WERI-Rb-1 (cell line): ENCODE measurements at places on chromosomes 12 and 14.

- DNase-seq, result no peak
Observed at GRCh38 chr12:41013881-41014642, 174.1 kb upstream of the PDZRN4 start.

DNA sequence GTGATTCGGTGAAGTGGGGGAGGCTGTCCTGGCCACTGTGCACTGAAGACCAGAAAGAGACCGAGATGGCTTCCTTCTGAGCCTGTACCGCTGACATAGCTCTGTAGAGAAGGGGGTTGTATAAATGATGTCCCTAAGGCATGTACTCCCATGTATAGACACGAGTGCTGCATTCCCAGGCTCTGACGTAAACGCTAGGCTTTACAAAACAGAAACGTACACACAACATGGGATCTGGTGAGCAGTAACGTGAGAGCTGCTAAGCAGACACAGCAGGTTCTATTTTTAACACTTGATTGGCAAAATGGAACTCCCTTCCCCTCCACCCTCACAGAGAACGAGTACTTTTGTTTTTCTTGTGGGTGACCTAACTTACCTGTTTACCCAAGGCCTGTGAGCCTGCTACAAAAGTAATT, 35.9 kb downstream of the ACADS start:
- DNase-seq, result no peak

DNA sequence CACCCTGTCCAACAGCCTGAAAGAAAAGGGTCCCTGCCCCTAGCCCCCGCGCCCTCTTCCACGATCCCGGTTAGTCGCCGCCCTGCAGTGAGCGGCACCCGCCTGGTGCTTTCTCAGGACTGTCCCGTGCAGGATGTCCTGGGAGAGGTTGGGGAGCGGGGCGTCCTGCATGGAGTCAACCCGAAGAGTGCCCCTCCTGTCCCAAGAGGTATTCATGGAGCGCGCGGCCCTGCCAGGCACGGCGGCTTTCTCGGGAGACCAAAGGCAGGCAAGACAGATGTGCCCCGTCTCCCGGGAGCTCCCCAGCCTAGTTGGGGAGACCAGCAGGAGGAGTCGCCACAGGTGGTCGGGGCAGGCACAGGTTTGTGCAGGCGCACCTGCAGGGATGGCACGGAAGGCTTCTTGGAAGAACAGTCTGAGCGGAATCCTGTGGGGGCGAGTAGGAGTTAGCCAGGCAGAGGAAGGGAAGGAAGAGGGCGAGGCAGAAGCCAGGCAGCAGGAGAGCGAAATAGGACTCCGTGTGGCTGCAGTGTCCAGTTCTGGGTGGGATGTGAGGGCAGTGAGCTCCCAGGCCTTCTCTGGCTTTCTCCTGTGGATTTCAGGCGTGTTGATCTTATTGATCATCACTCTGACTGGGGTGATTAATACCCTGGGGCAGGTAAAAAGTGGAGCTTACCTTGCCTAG, 723 bp downstream of the SIVA1 start:
- DNase-seq, result no peak

DNA sequence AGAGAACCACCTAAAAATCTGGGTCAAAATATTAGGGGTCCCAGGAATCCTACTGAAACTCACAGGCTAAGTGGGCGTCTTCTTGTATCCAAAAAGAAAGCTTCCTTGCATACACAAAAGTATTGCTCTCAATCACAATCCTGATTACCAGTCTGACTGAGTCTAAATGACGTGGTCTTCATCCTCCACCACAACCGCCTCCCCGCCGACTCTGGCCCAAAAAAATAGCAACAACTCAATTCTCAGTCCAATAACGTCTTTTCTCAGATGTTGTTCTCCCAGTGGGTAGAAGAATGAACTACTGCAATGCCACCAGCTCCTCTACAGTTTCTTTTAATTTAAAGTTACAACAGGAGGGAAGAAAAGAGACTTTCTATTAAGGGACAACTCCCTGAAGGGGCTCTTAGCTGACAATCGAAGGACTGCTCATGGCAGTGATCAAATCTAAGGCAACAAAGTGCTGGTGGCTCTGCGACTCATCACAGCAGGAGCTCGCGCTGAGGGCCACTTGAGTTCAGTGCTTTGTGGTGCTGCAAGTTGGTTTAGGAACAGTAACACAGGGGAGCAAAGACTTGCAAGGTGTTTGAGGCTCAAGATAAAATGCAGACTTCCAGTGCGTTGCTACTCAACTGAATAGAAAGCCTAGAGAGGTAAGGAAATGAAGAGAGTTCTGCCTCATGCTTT, 394.1 kb downstream of the BCAT1 start:
- DNase-seq, result no peak

DNA sequence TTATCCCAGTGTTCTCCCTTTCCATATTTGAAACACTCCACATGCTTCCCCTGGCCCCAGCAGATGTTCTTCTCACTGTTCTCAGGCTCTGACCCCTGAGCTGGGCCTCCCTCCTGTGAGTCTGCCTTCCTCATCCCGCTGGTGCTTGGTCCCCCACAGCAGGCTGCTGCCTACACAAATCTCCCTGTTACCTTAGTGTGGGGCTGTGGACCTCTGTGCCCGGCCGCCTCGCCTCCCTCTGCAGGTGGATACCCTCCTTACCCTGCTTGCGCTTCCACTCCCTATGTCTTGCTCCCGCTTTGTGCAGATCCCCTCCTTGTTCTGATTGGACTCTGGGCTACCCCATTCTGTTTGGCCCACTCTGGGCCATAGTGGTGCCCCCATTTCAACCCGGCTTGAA, 6.9 kb downstream of the DERA start:
- DNase-seq, result peak; percentile 39

DNA sequence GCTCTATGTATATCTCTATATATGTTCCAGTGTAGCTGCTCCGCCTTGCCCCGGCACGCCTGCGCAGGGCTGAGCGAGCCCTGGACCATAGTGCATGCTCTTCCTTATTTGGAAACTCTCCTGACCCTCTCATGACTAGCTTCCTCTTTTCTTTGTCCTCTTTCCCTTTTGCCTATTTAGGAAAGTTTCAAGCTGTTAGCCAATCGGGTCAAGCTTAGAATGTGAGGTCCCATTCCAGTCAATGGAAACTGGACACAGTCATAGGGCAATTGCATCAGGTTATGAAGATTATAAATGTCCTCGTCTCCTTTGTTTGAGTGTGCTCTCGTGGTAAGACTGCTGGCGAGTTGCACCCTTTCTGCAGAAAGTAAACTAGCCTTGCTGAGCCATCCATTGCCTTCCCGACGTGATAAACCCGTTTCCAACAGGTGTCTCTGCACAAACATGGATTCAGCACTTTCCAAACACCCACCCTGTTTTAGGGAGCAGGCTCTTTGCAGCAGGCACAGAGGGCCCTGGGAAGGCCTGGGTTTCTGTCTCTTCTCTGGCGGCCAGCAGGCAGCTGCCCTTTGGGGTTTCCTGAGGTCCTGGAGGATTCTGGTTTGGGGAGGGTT, 30.9 kb downstream of the CCDC92 start:
- no peak for DNase-seq

DNA sequence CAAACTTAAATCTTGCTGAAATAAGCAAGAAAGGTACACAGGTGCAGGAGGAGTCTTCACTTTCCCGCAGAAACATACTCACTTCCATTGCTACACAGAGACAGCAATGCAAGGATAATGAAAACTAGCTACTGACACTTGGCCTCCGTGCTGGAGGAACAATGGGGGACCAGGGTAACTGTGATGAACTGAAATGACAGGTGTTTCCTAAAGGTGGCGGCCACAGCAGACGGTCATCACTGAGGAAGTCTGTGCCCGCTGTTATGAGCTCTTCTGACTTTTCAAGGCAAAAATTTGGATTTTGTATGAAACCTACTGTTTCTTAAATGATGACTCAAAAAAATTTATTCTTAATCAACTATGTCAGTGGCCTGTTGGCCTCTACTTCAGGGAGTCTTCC, 189.4 kb downstream of the CACNA1C start:
- DNase-seq, result no peak

- DNase-seq, result peak; percentile 30
Observed at GRCh38 chr14:81990312-81990761, 456.7 kb upstream of the SEL1L start.

DNA sequence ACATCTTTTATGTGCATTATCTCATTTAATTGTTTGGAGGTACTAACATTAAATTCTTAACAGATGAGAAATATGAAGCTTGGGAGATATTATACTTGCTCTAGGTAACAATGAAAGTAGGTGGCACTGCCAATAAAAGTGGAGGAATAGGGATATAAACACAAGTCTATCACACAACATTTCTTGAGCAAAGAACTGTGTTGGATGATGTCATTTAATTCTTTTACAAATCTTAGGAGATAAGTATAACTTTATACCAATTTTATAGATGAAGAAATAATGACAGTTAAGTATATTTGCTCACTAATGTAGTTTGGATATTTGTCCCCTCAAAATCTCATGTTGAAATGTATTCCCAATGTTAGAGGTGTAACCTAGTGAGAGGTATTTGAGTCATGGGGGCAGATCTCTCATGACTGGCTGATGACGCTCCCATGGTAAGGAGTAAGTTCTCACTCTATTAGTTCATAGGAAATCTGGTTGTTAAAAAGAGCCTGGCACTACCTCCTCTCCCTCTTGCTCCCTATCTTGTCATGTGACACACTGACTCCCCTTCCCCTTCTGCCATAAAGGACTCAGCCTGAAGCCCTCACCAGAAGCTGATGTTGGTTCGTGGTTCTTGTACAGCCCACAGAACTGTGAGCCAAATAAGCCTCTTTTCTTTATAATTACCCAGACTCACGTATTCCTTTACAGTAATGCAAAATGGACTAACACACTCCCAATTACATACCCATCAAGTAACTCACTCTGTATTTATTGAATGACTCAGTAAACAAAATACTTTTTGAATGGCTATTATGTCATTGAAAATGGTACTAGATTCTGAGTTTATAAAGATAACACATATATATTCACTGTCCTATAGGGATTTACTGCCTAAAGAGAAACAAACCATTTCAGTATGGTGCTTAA, 146.8 kb upstream of the KITLG start:
- DNase-seq, result no peak

GRCh38 chr14:20372796-20373195, 29.4 kb downstream of the PARP2 start:
- DNase-seq, result no peak

DNA sequence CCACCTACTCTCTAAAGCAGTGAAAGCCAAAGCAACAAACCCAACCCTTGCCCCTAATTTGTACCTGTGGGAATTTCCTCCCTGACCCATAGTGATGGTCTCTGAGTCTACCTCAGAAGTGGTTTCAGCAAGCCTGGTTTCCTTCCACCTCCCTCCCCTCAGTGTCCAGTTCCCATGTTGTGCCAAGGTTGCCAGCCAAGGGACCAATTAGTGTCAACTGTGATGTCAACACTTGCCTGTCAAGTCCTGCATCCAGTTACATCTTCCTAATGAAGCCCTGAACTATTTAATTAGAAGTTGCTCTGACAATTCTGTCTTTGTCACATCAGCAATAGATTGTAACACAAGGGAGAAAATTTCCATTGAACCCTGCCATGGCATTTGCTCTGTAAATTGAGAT, 194.4 kb upstream of the CCDC196 start:
- no peak for DNase-seq

DNA sequence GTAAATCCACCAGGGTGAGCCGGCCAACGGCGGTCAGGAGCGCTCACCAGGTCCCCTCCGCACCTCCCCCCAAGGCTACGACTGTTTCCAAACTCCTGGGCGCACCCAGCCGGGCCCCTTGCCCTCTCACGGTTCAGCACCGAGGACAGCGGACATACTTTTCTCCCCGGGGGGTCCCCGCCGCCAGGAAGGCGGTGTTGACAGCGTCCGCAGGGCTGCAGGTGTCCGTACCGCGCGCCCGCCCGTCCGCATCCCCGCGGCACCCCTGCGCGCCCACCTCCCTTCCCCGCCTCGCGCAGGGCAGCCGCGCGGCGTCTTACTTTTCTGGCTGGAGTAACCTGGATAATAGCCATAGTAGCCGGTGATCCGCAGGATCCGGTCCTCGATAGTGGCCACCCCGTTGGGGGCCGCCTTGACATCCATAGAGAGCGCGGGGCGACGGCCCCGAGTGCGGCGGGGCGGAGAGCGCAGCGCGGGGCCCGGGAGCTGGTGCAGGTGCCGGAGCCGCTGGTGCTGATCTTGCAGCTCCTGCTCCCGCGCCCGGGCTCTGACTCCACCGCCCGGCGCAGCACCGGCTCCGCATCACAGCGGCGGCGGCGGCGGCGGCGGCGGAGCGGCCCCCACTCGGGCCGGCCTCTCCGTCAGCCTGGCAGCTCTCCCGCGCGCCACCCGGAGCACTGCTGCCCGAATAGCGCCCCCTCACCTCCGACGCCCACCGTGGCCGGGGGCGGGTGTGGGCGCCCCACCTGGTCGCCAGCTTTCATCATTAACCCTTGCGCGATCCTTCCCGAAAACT, at the start of gene SLC35F4:
Gene SLC35F4 (minus strand): TSS at position 690 of the 796 bp plus-strand sequence.
- DNase-seq, result peak; percentile 34

- no peak for DNase-seq
Observed at GRCh38 chr12:50249464-50250182, 33.7 kb downstream of the LIMA1 start.

DNA sequence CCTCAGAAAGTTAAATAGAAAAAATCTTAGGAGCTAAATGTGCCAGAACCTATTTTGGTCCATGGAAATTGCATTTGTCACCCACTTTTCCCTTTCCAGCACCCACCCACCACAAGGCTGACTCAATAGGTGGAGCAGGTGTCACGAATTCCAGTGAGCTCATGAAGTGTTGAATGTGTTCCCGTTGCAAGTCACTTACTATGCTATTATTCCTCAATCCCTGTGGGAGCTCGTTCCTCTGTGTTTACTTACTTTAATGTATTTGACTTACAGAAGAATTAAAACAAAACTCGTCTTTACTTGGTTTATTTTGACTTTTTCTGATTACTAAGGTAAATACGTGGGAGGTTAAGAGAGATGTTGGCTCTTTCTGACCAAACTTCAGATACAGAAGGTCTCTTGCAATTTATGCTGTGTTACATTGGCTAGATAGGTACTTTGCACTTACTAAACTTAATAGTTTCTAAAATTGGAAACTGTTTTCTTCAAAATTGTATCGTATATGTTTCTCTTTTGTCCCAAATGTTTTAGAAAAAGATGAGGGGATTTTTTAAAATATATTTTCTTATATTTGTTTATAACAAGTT, 269.4 kb upstream of the NOVA1 start:
- no peak for DNase-seq

DNA sequence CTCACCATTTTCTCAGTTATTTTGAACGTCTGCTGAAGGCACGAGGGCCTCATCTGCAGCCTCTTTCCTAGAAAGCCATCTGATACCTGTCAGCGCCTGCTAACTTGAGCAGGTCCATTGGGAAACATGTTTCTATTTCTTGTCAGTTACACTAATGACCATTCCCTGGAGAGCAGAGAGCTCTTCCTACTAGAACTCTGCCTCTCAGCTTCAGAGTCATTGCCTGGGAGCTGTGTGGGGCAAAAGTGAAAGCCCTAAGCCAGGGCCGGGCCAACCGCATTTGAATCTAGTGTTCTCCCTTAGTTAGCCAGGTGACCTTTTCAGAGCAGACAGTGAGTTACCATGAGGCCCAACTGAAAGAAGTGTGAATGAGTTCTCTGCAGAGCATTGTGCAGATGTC, 135.8 kb downstream of the EML1 start:
- no peak for DNase-seq

DNA sequence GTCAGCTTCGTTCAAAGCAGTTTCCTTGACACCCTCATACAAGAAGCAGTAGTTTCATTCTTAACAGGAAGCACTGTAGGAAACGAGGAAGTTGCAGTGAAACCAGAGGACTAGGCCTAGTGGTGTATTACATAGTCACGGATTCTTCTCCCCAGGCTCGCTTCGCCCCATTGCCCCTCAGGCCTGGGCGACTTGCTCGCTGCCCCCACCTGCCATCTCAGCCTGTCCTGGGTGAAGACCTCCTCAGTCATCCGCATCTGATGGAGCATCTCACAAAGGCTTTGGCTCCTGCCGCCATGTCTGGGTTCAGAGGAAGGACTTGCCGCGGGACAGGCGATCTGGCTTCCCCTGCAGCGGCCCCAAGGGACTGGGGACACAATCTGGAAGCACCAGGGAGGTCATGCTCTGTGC, 93.5 kb downstream of the LMNTD1 start:
- DNase-seq, result no peak
